Activated naive CD4-positive, alpha-beta T cell treated with anti-CD3 and anti-CD28 coated beads, Interleukin-2, amount 50 U/mL, for 72 hours (primary cell): ENCODE measurements at places on chromosomes 5 and 9.

- no peak for DNase-seq
These were observed 10.3 kb upstream of the FST start for GRCh38 chr5:53469946-53470687.

DNA sequence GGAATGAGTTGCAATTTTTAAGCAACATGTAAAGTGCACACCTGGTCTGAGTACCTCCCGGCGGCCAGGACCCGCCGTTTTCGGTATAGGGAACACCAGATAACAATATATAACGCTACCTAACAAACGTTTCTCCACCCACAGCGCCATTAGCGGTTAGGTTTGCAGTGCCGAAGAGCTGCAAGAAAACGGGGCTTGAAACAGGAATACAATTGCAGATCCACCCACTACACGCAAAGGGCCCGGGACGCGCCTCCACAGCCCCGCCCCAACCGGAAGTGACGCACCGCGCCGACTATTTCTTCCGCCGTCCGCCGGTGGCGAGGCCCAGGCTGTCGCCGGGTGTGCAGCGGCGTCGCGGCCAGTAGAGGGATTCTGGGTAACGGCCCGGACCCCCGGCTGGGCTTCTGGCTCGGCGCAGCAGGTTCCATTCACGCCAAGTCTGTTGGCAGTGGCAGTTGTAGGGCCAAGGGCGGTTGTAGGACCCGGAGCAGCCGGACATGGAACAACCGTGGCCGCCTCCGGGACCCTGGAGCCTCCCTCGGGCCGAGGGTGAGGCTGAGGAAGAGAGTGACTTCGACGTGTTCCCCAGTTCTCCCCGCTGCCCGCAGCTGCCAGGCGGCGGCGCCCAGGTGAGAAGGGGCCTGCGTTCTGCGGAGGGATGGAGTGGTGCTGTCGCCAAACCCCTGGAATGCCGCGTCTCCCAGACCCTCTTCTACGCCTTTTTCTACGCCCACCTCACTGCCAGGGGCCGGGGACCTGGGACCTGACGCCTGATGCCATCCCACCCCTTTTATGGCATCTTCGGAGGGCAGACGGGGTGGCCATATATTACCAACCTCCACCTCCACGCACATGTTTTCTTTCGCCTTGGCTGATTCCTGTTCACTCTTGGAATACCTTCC is at the start of gene CDC37L1:
TSS of gene CDC37L1 (plus strand) at position 302 of the 905 bp plus-strand sequence. CDS start at position 501, 199 bp downstream.
- peak; percentile 99 for DNase-seq

DNA sequence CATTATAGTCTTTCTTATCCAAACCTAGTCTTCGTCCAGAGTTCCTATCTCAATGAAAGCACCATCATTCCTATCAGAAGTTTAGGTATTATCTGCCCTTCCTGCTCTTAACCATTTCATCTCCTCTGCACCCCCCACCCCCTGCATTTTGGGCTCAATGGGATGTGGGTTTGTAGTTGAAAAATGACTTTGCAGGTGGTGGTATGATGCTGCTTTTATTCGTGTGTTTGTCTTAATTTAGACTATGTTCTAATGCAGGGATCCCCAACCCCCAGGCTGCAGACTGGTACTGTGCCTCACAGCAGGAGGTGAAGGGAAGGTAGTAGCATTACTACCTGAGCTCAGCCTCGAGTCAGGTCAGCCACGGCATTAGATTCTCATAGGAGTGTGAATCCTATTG is 49.4 kb upstream of the ZNF608 start:
- no peak for DNase-seq

GRCh38 chr9:34252670-34253459 is 74.0 kb downstream of the UBAP1 start:
- peak; percentile 80 for DNase-seq

DNA sequence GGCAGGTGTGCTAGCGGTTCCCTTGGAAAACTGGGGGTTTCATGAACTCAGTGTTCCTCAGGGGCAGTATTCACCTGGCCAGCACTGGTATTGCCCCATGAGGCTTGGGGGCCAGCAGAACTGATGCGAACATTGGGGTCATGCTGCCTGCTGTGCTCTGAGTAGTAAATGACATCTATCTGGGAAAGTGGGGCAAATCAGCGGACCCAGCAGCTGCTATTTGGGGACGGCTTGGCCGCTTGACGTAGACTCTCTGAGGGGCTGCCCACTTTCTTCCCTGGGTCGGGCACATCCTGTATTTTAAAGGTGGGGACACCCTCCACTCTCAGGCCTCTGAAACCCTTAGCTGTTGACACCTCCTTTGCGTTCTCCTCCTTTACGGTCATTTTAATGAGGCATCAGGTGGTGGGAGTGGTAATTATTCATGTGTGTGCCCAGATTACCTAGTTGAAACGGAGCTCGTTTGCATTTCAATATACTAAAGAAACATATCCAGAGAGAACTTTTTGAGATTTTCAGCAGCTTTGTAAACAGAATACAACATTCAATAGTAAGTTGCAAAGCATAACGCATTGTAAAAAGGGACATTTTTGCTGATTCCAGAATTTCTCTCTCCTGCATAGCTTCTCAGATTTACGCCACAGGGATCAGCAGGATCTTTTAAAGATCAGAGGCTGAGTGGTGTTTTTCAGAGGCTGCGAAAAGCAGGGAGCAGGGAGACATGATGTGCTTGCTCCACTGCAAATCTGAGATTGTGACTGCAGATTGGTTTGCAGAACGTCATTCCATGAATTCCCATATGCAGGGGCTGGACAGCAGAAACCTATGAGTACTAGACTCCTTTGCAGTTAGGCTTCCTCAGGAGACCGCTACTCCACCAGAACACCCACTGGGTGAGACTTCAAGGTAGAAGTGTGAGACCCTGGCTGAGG is 56.8 kb upstream of the ZFR start:
- DNase-seq, result no peak

DNA sequence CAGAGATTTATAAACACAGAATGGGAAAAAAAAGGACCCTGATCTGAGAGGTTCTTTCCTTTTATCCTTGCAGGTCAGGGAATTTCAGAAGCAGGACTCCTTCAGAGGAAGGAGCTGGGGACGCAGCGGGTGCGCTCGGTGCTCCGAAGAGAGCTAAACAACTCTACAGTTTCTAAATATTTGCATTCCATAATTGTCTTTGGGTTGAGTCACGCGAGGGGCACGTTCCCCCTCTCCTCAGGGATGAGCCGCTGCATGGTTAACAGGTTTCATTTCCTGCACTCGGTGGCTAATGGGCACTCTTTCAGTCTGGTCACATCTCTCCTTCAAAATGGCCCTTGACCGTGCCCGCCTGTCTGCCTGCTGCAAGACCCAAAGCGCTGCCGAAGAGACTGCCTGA is 165.0 kb upstream of the HMHB1 start:
- no peak for DNase-seq

- DNase-seq, result no peak
These were observed 158.9 kb downstream of the MAPKAP1 start for GRCh38 chr9:125548141-125548540.

DNA sequence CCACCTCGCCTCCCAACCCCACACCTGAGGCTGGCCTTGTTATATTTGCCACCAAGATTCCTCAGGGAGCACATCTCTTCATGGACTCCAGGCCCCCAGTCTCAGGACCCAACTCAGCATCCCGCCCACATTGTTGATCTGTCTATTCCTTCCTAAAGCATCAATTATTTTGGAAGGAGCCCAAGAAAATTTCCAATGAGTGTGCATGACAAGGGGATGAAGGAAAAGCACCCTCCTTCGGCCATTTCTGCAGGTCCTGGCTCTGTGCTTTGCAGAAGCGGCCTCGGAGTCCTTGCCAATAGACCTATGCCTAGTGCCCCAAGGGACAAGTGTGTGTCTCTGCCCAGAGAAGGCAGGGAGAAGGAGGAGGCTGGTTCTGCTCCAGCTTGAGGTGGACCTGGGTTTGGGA is 273.2 kb downstream of the GADD45G start:
- no peak for DNase-seq

DNA sequence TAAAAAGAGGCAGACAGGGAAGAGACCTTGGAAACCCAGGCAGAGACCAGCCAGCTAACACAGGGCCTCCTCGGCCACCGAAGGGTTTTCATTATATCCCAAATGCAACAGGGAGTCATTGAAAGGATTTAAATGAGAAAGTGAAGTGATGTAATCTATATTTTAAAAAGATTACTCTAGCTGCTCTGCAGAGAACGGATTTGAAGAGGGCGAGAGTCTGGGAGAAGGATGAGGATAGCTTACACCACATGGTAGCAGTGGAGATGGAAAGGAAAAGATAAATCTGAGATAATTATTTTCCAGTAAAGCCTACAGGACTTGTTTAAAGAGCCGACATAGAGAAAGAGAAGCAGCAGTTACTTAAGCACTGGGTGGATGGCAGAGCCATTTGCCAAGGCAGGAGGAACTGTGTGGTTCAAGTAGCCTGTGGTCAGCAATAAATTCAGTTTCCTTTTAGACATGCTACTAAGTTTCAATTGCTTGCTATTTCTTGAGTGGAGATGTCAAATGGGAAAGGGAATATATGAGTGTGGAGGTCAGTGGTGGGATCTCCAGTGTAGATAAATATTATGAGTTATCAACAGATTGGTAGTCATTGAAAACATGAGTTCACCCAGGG is 9.3 kb downstream of the FBN2 start:
- no peak for DNase-seq

GRCh38 chr9:126128494-126129142 is 198.0 kb upstream of the MVB12B start:
- no peak for DNase-seq

DNA sequence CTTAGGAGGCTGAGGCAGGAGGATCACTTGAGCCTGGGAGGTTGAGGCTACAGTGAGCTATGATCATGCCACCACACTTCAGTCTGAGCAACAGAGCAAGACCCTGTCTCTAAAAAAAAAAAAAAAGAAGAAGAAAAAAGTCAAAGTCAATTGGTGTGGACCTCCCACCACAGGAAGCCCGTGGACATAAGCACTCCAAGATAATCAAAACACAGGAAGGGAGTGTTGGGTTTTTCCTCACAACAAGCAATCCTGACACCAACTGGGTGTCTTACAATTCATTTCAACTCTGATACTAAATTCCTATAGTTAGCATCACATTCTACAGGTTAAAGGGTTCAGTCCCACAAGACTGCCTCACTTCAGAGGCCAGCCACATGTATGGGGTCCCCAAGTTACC is 70.7 kb downstream of the PDE6A start:
- DNase-seq, result no peak

GRCh38 chr5:40497573-40497972 is 182.1 kb upstream of the PTGER4 start:
- DNase-seq, result no peak

GRCh38 chr9:71036501-71036900 is 84.9 kb downstream of the TRPM3 start:
- no peak for DNase-seq
